MM.1S (cell line): ENCODE measurements at places on chromosomes 3 and 15.

- DNase-seq, result no peak
Observed at GRCh38 chr3:108036984-108037741, 53.7 kb downstream of the CD47 start.

GRCh38 chr3:196149375-196149774 is 61.8 kb downstream of the ZDHHC19 start:
- DNase-seq, result no peak

- DNase-seq, result no peak
Observed at GRCh38 chr3:29011966-29012365, 268.9 kb upstream of the RBMS3 start.

GRCh38 chr15:98286831-98287230 is 326.3 kb downstream of the ARRDC4 start:
- DNase-seq, result no peak

DNA sequence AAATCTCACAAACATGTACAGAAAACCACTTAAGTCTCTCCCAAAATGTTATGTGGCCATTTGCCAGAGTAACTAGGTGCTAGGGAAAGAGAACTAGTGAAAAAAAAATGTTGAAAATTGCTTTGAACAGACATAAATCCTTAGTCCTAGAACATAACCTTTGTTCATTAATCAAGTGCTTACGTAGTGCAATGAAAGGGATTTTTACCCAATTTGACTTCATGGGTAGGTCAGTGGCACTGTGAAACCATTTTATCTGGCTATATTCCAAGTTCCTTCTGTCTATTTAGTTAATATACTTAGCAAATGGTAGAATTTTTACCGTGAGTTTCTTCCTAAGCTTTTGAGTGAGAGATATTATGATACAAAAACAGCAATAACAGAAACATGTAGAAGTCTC is 209.4 kb downstream of the DIPK2A start:
- no peak for DNase-seq
